ENCODE measurements at places on chromosomes 2 and 18. TPM values are rescaled to one million over a fixed set of nuclear protein-coding genes. Genes with fewer than 3 reads are reported as not detected.

Gene FHOD3
- total RNA-seq: 2.6 TPM

Gene FOXD4L1
- total RNA-seq: 0.09 TPM

Gene HOXD13
- 0.19 TPM for total RNA-seq

Gene SCN2A
- total RNA-seq: 0.04 TPM

Gene STEAP3
- total RNA-seq: 54.9 TPM

Gene SNTG2
- not detected for total RNA-seq

Gene TRPM8
- 0.34 TPM for total RNA-seq

Gene TSPYL6
- total RNA-seq: not detected

Gene DLX1
- total RNA-seq: 2.8 TPM

Gene C2orf78
- total RNA-seq: not detected

Gene C1QL2
- 0.86 TPM for total RNA-seq

Gene EGR4
- total RNA-seq: 0.19 TPM

Gene HDLBP
- total RNA-seq: 295 TPM

Gene CLEC4F
- not detected for total RNA-seq

Gene NCKAP5
- total RNA-seq: 0.61 TPM

Gene CYP27A1
- total RNA-seq: 0.18 TPM

Gene UGT1A3
- not detected for total RNA-seq

Gene SIX2
- total RNA-seq: 2.5 TPM

Gene EML6
- total RNA-seq: 1.2 TPM

Gene C2orf92
- total RNA-seq: 0.26 TPM

Gene TUBB8B
- not detected for total RNA-seq

Gene CCDC74B
- total RNA-seq: 5.1 TPM

Gene REL
- 3.5 TPM for total RNA-seq

Gene SERPINB7
- 2.0 TPM for total RNA-seq

Gene HTR2B
- not detected for total RNA-seq

Gene CXCR1
- not detected for total RNA-seq

Measured in A549 treated with dexamethasone at 1 μM for 4 hours (cell line).